ENCODE measurements at places on chromosomes 5 and 9. TPM values are rescaled to one million over a fixed set of nuclear protein-coding genes. Genes with fewer than 3 reads are reported as not detected.

Gene NEURL1B
- 30.9 TPM for total RNA-seq

Gene F2RL1
- total RNA-seq = 6.6 TPM

Gene PCDHB2
- total RNA-seq = 3.4 TPM

Gene NKD2
- total RNA-seq = 2.0 TPM

Gene TMC1
- total RNA-seq = not detected

Gene STPG3
- total RNA-seq = not detected

Gene MEIKIN
- not detected for total RNA-seq

Gene TAF11L5
- not detected for total RNA-seq

Gene CER1
- not detected for total RNA-seq

GRCh38 chr5:21678526-21678925 lies 1174.6 kb downstream of the CDH12 start:
- no peak for DNase-seq

- DNase-seq = no peak
These were observed 5.4 kb downstream of the NR5A1 start for GRCh38 chr9:124501771-124502320.

DNA sequence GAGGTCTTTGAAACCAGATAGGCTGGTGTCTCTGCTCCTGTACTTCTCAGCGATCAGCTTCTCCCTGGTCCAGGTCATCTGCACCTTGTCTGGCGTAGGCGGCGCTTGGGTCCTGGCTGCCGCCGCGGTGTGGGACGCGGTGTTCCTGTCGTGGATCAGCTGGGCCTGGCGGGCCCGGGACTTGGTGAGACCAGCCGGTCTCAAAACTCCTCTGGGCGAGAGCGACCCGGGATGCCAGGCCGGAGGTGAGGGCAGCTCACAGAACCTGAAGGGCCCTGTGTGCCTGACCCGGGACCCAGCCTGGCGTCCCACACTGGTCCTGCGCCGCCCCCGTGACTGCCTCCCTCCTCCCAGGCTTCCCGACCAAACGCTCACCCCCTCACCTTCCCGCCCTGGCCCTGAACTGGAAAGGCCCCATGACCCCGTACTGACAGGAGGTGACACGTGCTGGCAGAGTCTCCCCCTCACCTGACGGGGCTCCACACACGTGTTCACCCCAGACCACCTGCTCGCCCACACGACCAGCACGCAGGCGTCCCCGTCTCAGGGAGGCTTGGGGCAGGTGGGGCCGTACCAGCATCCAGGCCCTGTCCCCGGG lies 49.0 kb downstream of the NKD2 start:
- no peak for DNase-seq

GRCh38 chr5:139601429-139601828 lies 40.3 kb downstream of the UBE2D2 start:
- DNase-seq = no peak

DNA sequence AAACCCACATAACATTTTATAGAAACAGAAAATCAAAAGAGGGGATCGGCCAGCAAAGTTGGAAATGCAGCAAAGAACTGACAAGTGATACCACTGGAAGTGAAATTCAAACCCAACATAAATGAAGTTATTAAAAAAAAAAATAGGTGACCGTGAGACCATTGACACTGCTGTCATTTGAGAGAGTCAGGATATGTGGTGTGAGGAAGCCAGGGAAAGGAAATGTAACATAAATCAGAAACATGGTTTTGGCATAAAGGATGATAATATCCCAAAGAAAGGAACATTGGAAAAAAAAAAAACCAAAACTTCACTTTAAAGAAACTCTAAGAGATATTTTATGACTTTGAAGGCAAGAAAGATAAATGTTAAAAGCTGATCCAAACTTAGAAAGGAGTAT lies 312.4 kb upstream of the PIK3R1 start:
- no peak for DNase-seq

- no peak for DNase-seq
These were observed 28.2 kb downstream of the MTRR start for GRCh38 chr5:7897014-7897600.

GRCh38 chr5:10059556-10059955 lies 190.1 kb downstream of the ATPSCKMT start:
- no peak for DNase-seq

DNA sequence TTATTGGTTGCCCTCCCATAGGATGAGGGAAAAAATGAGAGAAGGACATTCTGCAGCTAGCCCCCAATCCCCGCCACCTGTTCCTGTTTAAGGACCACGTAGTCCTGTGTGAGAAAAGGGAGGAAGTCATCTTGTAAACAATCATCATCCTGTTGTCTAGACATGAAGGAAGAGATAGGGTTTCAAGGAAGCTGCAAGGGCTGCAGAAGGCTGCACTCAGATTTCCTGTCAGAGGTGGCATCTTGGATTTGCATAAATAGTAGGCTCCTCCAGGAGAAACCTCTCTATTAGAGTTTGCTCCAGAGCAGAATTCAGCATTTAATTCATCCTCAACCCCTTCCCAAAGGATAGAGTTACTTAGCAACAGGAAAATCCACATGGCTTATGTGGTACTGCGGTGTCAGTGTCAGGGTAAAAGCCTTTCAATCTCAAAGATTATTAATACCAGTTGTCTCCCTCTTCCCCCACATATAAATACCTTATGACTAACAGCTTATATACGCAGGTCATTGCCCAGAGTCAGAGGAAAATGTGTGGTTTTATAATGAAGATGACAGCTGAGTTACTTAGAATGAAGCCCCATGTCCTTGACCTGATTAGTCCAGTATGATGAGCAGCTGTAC lies 4.6 kb upstream of the DNAJC18 start:
- DNase-seq = no peak

- no peak for DNase-seq
These were observed 166.9 kb downstream of the CDC42SE2 start for GRCh38 chr5:131430794-131431193.

DNA sequence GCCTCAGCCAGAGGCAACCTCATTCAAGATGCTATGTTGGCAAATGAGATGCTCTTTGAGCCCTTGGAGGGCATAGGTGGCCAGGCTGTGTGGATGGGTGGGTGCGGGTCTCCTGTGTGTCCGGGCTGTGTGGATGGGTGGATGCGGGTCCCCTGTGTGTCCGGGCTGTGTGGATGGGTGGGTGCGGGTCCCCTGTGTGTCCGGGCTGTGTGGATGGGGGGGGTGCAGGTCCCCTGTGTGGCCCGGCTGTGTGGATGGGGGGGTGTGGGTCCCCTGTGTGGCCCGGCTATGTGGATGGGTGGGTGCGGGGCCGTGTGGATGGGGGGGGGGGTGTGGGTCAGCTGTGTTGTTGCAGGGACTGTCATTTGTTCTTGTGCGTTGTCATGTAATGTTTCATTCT lies 136.6 kb upstream of the COL5A1 start:
- DNase-seq = no peak

- no peak for DNase-seq
These were observed 174.5 kb downstream of the SLC24A2 start for GRCh38 chr9:19614294-19614693.

GRCh38 chr5:2491846-2492245 lies 259.6 kb downstream of the IRX2 start:
- no peak for DNase-seq

GRCh38 chr9:1098551-1098950 lies 48.4 kb downstream of the DMRT2 start:
- DNase-seq = no peak

- no peak for DNase-seq
These were observed 345.5 kb upstream of the PAPPA start for GRCh38 chr9:115808108-115808507.

- no peak for DNase-seq
These were observed 105.2 kb downstream of the WNK2 start for GRCh38 chr9:93288891-93289883.

Data from vagina (tissue), 2 donors.